ENCODE measurements at places on chromosomes 7 and 10.

GRCh38 chr7:16708980-16709379 lies 44.6 kb upstream of the TSPAN13 start:
- DNase-seq, result no peak

DNA sequence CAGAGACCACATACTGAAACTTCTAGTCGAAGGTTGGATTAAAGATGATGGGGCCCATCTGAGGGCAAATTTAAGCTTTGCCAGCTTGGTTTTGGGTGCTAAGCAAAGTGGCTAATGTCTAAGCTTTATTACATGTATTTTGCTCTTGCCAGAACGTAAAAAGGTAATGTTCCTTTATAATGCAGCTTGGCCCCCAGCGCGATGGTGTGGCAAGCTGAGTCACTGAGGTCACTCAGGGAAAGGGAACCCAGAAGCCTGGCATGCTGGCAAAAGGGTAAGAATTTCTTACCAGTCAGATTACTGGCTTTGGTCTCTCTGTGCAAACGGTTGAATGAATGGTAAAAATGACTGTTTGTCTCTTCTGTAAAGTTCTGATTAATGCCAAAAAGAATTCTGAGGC lies 158.3 kb upstream of the KCND2 start:
- no peak for DNase-seq

- no peak for DNase-seq
Observed at GRCh38 chr10:124340033-124340760, 78.5 kb downstream of the OAT start.

DNA sequence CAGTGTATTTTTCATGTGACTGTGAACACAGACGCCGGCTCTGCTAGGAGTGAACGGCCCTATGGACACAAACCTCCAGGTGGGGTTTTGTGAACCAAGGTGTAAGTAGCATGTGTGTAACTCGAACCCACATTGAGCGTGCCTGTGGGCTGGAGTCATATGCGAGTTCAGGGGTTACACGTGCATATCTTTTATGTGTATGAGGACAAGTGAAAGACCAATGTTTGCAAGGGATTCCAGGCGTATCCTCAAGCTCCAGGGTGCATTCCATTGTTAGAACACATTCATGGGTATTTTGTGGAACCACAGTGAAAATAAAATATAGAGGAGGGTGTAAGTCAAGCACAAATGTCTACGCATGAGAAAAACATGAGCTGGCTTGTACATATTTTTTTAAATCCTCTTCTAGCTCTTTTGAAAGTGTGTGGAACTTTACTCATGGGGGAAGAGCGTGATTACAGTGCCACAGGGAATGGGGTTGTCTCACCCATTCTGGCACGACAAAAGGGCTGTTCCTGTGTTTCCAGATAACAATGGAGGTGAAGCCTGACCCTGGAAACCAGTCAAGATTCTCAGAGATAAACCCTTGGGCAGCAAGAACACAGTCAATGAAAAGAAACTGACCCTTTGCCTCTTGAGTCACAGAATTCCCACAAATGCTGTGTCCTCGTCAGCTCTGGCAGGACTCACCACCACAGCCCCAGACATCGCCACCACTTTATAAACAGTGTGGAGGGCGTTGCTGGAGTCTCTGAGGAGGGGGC lies 37.0 kb upstream of the GOT1 start:
- no peak for DNase-seq

DNA sequence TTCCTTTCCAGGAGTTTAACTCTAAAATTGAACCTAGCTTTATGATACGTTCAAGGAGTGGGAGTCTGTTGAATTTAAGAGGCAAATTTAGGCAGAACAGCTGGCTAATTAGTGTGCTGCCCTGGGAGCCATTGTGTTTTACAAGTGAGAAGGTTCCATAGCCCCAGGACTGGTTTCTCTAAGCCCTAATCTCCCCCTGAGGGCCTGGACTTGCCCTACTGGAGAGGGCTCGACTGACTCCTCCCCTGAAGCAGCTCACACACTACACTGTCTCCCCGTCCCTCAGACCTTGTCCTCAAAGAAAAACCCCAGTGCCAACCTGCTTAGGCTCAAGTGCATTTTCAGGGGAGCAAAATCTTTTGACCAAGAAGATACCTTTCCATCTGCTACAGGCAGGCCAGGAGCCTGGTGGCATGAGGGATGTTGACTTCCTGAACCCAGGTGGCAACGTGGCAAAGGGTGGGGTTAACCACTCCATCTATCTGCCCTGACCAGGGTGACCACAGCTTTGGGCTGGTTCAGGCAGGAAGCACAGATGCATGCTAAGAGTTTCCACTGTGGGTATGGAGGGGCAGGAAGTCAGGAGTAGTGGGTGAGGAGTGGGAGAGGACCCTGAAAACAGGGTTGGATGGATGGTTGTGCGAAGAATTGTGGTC lies 68.9 kb upstream of the CARD11 start:
- no peak for DNase-seq
